ENCODE measurements at places on chromosomes 7 and 10.
A peak's percentile ranks its signal among the peaks of the same experiment; 100 is the strongest.

DNA sequence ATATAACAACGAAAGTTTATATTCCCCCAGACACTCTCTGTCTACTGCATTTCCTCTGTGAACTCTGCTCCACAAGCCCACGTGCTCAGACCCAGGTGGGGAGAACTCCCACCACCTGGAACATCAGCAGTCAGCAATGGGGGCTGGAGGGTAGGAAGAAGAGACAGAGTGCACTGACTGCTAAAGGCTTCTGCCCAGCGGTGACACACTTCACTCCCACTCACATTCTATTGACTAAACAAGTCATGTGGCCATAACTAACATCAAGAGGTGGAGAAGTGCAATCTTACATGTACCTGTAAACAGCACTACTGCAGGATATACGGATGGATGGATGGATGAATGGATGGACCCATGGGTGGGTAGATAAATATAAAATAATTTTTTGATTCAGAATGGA is 122.2 kb downstream of the MPP7 start:
- peak; percentile 16 for DNase-seq

DNA sequence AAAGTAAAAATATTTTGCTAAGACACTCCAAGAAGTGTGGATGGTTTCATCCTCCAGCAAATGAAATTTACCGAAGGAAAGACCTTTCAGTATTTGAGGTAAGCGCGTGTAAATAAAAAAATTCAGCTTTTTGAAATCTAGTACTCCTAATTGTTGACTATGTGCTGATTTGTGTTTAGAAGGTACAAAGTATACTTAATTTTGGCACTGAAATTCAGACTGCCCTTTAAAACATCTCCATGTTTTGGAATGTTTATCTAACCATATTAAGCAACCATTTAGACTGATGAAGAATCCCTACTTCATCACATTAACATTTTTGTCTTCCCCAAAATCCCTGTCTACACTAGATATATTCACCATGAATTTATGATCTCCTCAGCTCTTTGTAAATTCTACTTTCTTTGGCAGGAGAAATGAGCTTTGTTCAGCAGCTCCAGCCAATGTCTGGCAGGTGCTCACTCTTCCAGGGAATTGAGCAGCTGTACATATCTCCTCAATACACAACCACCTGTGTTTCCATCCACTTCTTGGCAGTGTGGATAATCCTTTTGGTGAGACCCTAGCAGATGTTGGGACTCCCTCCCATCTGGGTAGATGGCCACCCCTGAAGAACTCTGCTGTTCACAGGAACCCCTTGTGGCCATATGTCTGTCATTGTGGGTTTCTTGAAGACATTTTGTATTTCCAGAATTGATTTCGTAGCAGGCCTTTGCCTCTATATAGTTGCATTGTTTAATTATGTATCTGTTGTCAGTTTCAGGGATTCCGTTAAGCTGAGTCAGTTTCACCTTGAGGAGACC is 129.4 kb upstream of the SAMD8 start:
- DNase-seq, result no peak

- no peak for DNase-seq
Measured at GRCh38 chr7:148665221-148665620, 33.5 kb upstream of the CUL1 start.

DNA sequence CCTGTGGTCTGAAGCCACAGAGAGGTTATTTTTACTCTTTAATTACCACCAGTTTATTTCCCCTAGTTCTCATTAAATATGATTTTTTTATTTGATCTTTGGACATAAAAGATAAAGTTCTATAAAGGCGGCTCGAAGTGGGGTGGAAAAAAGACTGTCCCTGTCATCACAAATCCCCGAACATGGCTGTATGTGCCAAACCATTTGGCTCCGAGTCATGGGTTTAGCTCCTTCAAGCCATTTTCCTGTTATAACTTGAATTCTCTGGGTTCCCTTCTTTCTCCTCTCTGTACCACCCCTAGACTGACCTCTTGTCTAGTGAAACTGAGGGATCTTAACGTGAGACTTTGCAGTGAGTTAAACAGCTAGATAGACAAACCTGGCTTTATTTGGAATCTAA is 181.6 kb downstream of the BMPER start:
- DNase-seq, result no peak

DNA sequence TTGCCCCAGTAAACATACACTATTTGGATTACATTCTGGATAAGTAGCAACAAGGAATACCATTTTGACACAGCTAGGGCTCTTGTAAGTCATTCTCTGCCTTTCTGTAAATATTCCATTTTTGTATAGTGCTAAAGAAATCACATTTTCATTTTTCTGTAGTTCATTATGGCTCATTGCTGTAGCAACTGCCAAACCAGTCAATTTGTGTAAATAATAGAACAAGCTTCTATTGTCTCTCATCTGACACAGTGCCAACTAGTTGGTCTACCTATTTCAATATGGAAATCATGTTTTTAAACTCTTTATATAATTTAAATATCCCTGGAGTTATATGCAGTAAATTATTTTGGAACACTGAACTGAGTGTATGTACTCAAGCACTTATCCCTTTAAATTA is 193.7 kb downstream of the RELN start:
- no peak for DNase-seq

- no peak for DNase-seq
Measured at GRCh38 chr7:82044497-82045080, 274.7 kb upstream of the HGF start.

GRCh38 chr7:135802697-135803096 is 54.1 kb upstream of the FAM180A start:
- DNase-seq, result no peak

GRCh38 chr7:49775065-49775948 is 1.9 kb downstream of the VWC2 start:
- no peak for DNase-seq

- DNase-seq, result no peak
Measured at GRCh38 chr10:33160151-33160550, 174.3 kb downstream of the NRP1 start.

GRCh38 chr10:47450442-47450841 is 33.5 kb downstream of the ANXA8 start:
- no peak for DNase-seq

DNA sequence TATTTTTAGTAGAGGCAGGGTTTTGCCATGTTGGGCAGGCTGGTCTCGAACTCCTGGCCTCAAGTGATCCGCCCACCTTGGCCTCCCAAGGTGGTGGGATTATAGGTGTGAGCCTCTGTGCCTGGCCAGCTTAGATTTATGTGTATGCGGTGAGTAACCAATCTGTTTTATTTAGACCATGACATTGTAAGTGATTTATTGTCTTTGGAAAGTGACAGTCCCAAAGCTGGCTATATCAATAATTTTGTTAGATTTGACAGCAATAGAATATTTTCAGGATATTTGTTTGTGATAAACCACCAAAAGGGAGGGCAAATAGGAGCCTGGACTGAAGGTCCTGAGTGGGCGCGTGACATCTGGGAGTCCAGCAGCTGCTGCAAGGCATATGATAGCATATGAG is 75.7 kb downstream of the XRCC2 start:
- no peak for DNase-seq

DNA sequence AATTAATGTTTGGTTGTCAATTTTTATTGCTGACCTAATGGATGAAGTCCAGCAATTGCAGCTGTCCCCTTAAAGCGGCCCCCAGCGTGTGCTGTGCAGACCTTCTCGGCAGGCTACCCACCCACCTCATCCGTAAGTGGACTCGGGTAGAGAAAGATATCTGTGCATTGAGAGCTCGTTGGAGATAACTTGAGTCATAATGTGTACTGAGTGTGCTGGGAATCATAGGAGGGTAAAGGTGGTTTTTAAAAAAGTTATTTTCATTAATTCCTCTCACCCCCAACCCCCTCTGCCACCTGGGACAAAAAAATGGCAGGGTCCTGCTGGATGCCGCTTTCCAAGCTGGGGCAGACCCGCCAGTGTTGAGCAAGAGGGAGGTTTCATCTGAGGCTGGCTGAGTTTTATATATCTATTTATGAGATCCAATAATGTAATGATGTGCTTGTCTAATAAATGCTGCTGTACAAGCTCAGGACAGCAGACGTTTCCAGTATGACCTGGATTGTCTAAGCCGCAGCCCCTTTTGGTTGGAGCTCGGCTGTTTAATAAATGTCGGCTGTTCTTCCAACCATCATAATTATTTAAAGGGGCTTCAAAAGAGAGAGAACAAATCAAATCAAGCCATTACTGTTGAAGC is 119.1 kb downstream of the NKX6-2 start:
- no peak for DNase-seq

DNA sequence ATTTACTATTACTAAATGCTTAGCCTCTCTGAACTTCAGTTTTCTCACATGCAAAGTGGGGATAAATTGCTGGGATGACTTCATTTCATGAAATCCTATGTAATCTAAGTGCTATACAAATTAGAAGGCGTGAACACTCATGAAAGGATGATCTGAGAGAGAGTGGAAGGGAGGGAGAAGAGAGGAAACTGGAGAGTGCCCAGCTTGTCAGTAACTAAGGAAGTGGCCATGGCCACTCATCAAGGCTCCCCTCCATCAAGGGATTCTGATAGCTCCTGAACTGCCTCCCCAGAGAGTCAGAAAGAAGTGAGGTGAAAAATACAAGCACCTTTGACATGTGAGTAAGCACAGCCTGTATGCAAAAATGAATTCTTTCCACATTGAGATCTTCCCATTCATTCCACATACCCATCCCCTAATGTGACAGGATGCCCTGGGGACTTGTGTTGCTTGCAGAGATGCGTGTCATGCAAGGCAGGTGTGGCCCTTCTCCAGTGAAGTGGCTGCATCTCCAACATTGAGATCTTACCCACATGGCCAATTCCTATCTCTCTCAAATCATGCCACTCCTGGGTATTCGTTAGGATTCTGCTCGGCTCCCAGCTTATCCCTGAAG is 76.5 kb upstream of the ITPRID1 start:
- no peak for DNase-seq

GRCh38 chr7:107909445-107909844 is 18.5 kb downstream of the DLD start:
- DNase-seq, result no peak

- DNase-seq, result no peak
Measured at GRCh38 chr10:100746784-100747455, 1.5 kb downstream of the PAX2 start.
